Calu3 (cell line): ENCODE measurements at places on chromosomes 11 and 22. TPM values are rescaled to one million over a fixed set of nuclear protein-coding genes. Genes with fewer than 3 reads are reported as not detected.

DNA sequence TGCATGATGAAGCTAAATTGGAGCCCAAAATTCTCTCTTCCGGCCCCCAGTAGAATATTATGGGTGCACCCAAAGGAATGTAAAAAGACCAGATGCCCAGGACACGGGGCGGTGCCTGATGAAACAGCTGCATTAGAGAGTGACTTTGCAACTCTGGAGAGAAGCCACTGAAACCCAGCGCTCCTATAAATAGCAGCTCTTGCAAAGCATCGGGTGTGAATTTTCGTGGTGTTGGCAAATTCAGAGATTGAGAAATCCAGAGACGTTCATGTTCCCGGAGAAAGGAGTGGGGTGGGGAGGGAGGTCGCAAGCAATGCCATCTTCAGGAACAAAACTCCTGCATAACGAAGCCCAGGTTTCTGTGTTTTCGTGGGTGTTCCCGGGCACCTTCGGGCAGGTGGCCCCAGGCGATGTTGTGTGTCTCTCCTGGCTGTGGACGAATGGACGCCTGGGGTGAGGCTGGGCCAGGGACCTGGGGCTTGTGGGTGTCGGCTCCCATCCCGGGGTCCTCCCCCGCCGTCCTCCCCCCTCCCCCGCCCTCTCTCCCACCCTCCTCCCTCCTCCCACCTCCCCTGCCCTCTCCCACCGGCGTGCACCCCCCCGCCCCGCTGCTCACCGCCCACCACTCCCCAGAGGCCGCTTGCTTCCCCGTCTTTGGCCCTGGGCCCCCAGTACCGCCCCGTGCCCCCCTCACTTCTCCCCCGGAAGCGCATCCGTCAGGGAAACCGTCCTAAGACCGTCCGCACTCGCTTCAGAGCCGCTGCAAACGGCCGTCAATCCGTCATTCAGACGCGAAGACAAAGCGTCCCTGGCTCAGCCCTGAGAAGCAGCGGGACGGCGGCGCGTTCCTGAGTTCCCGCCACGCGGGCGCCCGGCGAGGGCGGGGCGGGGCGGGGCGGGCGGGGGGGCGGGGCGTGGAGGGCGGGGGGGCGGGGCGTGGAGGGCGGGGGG lies 26.7 kb upstream of the TOLLIP start:
- no peak for DNase-seq

CCDC81 gene
- total RNA-seq = 0.33 TPM in 1 of 2 replicates, not detected in the other

DNA sequence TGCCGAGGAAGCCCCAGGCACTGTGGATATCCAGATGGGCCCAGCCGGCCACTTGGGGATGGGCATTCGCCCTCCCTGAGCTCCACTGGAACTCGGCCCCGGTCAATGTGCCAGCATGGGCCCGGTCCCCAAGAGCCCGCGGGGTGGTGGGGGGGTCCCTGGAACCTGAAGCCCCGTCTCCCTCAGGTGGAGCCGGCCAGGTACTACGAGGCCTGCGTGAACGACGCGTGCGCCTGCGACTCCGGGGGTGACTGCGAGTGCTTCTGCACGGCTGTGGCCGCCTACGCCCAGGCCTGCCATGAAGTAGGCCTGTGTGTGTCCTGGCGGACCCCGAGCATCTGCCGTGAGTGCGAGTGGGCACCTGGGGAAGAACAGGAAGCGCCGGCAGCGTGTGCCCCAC lies 21.2 kb downstream of the MUC5AC start:
- DNase-seq = no peak

IGF2 gene
- total RNA-seq = 0.37 and 0.45 TPM in 2 replicates

- no peak for DNase-seq
Measured at GRCh38 chr11:86660088-86660487, 12.3 kb downstream of the ME3 start.

GRCh38 chr22:40572976-40573375 lies 63.5 kb downstream of the MRTFA start:
- DNase-seq = no peak

DNA sequence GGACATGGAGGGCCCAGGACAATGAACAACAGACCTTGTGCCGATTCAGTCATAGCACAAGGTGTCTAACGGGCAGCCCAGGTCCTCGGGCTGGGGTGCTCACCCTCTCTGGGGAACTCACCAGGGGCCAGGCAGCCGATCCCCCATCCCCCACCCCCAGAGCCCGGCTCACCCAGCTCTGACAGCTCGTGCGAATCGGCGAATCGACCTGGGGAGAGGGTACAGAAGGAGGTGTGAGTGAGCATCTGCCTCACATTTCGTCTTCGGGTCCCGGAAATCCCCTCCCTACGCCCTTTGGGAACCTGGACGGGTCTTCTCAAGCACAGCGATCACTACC lies 423 bp downstream of the PEX16 start:
- DNase-seq = no peak

DNA sequence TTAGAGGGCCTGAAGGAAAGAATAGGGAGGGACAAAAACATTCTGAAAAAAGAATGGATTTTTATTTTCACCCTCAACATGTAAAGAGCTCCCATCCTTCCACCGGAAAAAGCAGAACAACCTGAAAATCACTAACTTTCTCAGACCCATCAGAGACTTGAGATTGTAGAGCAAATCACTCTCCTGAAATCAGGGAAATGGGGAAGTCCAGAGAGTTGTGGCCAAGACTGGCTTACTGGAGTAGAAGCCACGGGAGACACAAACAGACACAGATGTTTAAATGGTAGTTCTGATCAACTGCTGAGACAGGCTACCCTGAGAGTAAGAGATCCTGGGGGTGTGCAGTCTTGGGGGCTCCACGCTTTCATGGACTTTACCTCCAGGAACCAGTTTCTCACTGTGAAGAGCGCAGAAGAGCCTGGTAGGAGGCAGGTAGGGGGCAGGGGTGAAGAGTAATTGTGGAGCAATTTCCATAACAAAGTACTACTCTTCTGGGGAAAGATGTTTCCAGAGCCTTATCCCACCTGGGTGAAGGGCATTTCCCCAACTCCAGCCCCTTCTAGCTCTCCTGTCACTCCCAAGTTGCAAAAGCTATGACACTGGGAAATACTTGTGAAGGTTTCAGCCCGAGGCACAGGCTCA lies 47.1 kb downstream of the ASCL2 start:
- DNase-seq = no peak

DNA sequence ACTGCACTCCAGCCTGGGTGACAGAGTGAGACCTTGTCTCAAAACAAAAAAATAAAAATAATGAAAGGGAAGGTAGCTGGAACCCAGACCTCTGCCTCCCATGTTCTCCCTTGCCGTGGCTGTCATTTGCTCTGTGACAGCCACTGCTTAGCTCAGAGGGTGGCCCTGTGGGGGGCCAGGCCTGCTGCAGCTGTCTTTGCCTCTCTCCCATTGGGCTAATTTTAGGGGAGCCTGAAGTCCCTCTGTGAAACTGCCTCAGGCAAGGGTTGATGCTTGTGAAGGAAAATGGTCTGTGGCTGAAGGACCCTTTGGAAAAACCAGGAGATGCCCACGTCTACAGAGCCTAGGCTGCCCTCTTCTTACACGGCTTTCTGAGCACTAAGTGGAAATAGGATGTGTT lies 42.9 kb downstream of the C11orf91 start:
- DNase-seq = no peak

DNA sequence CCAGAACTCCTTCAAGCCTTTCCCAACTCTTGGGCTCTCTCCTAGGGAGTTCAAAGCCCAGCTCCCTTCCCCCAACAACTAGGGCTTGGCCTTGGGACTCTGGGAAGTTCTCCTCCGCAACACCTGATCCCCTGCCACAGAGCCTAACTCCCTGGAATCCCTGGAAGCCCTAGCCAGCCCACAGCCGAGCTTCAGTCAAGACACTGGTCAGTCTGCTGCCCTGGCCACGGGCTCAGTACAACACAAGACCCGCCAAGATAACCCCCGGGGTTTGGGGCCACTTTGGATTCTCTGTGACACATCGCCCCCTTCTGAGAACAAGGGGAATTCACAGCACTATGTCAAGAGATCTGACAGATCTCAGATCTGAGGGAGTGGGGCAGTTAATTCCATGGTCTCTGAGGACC lies 58.3 kb downstream of the SLC22A12 start:
- DNase-seq = no peak

DNA sequence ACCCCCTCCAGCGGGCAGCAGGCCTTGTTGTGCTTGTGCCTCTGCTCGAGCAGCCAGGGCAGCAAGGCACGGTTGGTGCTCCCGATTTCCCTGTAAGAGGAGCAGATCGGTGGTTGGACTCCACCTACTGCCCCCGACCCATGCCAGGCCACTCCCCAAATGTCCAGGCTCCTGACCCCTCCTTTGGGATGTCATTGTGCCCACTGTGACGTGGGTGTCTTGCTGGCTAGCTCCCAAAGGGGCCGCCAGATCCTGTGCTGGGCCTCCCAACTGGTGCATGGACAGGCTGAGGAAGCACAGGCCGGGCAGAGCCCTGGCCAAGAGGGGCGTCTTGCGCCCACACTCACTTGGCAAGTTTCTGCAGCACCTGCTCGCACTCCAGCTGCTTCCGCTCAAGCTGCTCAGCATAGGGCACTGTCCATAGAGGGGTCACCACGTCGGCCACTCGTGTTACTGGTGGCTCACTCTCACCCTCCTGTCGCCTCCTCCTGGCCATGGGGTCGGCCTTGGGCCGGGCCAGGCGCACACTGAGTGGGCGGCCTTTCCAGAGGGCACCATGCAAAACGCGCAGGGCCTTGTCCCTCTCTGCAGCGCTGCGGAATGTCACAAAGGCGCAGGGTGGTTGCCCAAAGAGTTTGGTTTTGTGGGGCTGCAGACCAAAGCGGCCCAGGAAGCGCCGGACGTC lies at the start of gene RANBP1:
TSS of gene RANBP1 (plus strand) at position 414 of the 685 bp plus-strand sequence. CDS start at position 495, 81 bp downstream.
- no peak for DNase-seq

PRODH gene
- 1.5 and 2.7 TPM in 2 replicates for total RNA-seq

- DNase-seq = no peak
Measured at GRCh38 chr11:57303990-57304579, 20.7 kb downstream of the TNKS1BP1 start.
